ENCODE measurements at places on chromosomes 13 and 19. TPM values are rescaled to one million over a fixed set of nuclear protein-coding genes. Genes with fewer than 3 reads are reported as not detected.

The ZNF729 gene
- polyA plus RNA-seq = not detected

The PTGIR gene
- polyA plus RNA-seq = 17.3 TPM

The EML2 gene
- 48.1 TPM for polyA plus RNA-seq

The ANKLE1 gene
- polyA plus RNA-seq = not detected

The ACP7 gene
- not detected for polyA plus RNA-seq

The POSTN gene
- polyA plus RNA-seq = 100 TPM

The OVOL3 gene
- polyA plus RNA-seq = not detected

The MATK gene
- 1.7 TPM for polyA plus RNA-seq

The CYP4F12 gene
- 0.43 TPM for polyA plus RNA-seq

The CERS1 gene
- 0.51 TPM for polyA plus RNA-seq

The IGSF23 gene
- 0.18 TPM for polyA plus RNA-seq

The ZIC2 gene
- polyA plus RNA-seq = not detected

The SULT2B1 gene
- polyA plus RNA-seq = not detected

The TDRD12 gene
- not detected for polyA plus RNA-seq

The DMKN gene
- 43.7 TPM for polyA plus RNA-seq

The ZNF99 gene
- polyA plus RNA-seq = not detected

The TBC1D4 gene
- polyA plus RNA-seq = 3.3 TPM

The ZNF224 gene
- 4.8 TPM for polyA plus RNA-seq

The MUC16 gene
- polyA plus RNA-seq = not detected

The C19orf73 gene
- 1.0 TPM for polyA plus RNA-seq

The CCDC70 gene
- polyA plus RNA-seq = not detected

The CYP2A6 gene
- polyA plus RNA-seq = not detected

The CYSLTR2 gene
- polyA plus RNA-seq = 1.7 TPM

The ADAMTS10 gene
- 264 TPM for polyA plus RNA-seq

The PNMA8B gene
- 0.82 TPM for polyA plus RNA-seq

The PIH1D1 gene
- 124 TPM for polyA plus RNA-seq

The NANOS3 gene
- 2.5 TPM for polyA plus RNA-seq

The PROZ gene
- not detected for polyA plus RNA-seq

The TMEM150B gene
- polyA plus RNA-seq = 5.5 TPM

The MRI1 gene
- polyA plus RNA-seq = 66.5 TPM

The PPFIA3 gene
- polyA plus RNA-seq = 2.0 TPM

The TEKTIP1 gene
- polyA plus RNA-seq = 0.46 TPM

The GTF3A gene
- polyA plus RNA-seq = 75.4 TPM

All from aorta (tissue), 5 donors.